NCI-H1930 (cell line): ENCODE measurements at places on chromosomes 11 and 22.

- DNase-seq = no peak
Observed at GRCh38 chr22:36009085-36009484, 19.5 kb downstream of the RBFOX2 start.

DNA sequence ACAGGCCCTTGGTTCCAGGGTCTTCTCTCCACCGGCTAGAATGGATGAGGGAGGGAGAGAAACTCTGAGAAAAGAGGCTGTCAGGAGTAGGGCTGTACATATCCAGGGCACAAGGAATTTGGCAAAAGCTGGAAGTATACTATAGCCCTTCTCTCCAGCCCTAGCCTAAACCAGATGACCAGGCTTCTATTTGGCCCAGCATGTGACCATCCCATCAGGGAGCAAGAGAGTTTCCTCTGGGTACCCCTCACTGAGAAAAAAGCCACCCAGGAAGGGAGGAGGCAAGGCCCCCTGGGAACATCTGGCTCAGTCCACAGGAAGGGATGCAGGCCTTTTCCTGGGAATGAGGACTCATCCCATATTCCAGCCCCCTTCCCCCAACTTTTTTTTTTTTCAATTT, 8.3 kb downstream of the CD44 start:
- DNase-seq = no peak

GRCh38 chr11:67300256-67300755, 3.0 kb upstream of the SSH3 start:
- DNase-seq = no peak

DNA sequence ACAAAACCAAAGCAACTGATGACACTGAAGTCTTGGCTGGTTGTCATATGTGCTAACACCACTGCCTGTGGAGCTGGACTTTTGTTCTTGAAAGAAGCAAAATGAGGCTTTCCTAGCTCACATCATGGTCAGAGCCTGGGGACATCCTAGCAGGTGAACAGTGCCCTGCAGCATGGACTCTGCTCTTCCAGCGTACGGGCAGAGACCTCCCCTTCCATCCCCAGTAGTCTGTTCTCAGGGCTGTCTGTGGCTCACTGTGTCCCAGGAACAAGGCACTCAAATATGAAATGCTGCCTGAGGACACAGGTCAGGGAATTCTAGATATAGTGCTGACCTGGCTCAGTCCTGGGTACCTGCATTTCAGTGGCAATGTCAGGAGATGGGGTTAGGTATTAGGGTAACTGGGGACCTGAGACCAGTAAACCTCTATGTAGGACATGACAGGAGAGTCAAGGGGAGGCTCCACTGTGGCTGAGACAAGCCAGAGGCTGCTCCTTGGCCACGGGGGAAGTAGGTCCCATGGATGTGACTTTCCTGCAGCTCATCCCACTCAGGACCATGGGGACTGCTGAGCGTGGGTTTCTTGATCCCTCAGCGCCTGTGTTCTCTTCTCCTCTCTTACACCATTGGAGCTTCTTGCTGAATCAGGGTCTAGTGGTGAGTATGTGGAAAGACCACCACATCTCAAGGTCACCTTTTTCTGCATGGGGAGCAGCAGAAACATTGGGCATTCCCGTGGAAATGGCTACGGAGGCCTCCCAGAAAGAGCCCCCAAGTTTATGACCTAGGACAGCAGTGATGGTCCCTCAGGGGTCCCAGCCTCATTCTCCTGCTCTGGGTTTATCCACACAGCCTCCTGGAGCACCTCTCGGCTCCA, 80.1 kb downstream of the ZNF280B start:
- DNase-seq = no peak

DNA sequence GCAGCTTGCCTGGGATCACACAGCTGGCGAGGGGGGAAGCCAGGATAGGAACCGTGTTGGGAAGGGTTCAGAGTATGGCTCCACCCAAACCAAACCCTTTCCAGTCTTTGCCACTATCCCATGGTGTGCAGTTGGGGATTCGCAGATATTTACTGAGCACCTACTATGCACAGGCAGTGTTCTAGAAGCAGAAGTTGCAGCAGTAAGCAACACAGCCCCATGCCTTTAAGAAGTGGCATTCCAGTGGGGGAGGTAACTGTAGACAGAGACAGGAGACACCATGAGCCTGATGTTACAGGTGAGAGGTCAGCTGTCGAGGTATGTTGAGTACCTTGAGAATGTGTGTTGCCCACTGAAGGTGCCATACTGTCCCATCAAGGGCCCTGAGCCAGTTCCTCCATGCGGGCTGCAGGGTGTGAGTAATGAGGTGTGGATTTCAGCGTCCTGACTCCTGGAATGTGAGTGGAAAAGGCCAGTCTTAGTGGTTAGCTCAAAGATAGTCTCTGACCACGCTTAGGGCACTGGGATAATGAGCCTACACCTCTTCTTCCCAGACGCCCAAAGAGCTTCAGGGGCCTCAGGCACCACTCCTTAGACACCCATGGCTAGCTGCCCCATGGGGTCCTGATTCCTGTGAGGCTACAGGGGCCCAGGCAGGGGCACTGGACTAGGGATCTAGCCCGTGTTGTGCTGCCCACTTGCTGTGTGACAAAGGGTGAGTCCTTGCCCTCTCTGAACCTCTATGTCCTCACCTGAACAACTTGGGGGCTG, 71.8 kb upstream of the TP53I11 start:
- DNase-seq = no peak

- DNase-seq = peak; percentile 80
Observed at GRCh38 chr11:73647459-73648100, 1.2 kb downstream of the PLEKHB1 start.

DNA sequence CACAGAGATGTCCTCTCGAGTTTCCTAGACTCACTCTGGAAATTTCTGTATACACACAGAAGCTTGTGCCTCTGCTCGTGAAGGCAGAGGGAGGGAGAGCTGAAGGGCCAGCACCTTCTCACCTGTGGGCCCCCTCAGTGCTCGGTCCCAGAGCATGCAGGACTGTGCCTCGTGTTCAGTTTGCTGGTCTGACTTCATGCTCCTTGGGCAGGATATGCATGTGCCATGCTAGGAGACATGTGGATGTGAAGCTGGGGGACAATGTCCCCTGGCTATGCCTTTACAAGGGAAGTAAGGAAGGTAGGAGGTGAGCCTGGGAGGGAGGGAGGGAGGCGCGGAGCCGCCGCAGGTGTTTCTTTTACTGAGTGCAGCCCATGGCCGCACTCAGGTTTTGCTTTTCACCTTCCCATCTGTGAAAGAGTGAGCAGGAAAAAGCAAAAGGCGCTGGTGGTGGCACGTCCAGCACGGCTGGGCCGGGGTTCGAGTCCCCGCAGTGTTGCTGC, 22.6 kb downstream of the NEAT1 start:
- no peak for DNase-seq

GRCh38 chr11:44510372-44510771, 55.1 kb upstream of the CD82 start:
- no peak for DNase-seq

DNA sequence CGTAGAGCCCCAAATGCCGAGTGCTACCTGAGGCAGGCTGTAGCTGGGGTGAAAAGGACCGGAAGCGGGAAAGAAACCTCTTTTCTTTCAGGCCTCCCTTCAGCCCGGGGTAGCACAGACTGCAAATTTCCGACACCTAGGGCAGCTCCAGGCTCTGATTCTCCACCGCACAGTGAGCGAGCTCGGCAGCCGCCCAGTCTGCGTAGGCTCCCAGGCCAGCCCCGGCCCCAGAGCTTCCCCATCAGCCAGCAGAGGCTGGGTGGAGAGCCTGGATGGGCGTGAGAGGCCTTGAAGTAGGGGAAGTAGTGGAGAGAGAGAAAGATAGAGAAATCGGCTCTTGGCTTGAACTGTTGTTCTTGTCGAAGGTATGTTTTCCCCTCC, 9.3 kb upstream of the PAX6 start:
- no peak for DNase-seq

DNA sequence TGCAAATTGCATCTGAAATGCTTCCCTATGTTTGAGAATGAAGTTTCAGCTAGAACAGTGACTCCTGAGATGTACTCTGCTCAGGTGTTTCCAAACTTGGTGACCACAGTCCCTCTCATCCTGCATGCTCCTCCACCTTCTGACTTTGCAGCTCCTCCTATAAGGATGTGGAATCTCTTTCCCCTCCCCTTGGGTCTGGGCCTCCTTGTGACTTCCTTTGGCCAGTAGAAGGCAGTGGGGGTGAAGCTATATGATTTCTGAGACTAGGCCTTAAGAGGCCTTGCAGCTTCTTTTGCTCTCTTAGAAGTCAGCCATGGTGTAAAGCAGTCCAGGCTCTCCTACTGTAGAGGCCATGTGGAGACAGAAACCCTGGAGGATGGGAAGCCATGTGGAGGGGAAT, 50.7 kb downstream of the CSF2RB start:
- DNase-seq = no peak

DNA sequence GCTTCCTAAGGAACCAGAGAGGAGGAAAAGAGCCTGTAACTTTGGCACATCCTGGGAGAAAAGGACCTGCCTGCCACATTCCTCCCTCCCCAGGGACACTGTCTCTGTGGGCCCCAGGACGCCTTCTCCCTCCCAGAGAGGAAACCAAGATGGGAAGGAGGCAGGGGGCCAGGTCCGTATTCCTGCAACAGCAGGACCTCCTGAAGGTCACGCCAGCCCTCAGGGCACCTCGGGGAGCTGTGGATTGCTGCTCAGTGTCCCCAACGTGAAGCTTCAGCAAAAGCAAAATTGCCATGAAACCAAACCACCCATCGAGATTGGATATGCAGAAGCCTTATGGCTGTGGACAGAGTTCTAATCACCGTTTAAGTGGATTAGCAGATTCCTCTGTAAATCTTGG, 86.7 kb downstream of the ARHGAP8 start:
- no peak for DNase-seq

- DNase-seq = no peak
Observed at GRCh38 chr11:128422576-128423370, 164.6 kb downstream of the ETS1 start.

DNA sequence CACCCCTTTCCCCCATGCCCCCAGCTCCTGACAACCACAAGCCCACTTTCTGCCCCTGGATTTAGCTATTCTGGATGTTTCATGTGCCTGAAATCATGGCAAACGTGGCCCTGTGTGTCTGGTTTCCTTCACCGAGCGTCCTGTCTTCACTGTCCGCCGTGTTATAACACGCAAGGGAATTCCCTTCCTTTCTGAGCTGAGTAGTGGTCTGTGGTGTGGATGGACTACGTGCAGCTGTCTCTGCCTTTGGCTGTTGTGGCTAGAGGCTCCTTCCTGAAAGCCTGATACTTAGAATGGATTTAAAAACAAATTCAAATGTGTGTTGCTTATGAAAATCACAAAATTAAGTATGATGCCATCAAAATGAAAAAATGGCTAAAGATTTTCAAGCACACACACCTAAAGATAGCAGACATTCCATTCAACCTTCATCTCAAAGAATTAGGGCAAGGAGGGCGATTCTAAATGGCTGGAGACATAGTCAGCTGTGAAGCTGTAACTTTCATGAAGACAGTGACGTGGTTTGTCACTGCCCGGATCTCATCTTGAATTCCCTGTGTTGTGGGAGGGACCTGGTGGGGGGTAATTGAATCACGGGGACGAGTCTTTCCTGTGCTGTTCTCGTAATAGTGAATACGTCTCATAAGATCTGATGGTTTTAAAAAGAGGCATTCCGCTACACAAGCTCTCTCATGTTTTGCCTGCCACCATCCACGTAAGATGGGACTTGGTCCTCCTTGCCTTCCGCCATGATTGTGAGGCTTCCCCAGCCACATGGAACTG, 30.5 kb downstream of the KCNQ1 start:
- no peak for DNase-seq

DNA sequence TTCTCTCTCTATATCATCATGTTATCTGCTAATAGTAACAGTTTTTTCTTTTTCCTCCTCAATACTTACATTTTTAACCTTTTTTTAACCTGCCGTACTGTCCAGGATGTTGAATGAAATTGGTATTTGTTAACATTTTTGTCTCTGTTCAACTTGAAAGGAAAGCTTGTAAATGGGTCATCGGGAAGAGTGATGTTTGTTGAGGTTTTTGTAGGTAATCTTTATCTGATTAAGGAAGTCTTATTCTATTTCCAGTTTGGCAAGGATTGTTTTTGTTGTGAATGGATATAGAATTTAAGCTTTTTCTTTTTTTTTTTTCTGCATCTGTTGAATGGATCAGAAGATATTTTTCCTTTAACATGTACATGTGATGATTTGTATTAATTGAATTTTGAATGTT, 8.1 kb upstream of the NNMT start:
- DNase-seq = no peak

GRCh38 chr11:85737738-85738137, 51.7 kb upstream of the CCDC89 start:
- no peak for DNase-seq

DNA sequence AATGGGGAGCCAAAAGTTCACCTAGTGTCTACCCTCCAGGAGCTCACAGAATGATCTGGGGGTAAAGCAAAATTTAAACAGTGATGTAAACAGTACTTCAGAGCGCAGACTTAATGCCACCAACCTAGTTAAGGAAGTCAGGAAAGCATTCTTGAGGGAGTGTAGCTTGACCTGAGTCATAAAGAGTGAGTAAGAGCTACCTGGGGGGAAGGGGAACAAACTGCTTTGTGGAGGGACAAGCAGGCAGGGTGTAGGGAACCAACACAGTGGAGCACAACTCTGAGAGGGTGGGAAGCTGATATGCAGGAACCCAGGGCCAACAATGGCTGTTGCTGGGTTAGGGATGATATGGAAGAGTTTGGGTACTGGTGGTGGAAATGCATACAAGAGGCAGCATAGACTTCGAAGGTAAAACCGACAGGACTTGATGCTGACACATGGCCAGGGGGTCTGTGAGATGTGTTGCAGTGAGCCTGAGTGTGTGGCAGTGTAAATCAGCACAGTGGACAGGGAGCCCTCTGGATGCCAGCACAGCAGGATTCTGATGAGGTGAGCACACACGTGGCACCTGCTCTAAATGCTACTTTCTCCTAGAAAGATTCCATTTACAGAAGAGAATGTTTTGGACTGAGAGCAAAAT, 58.3 kb upstream of the CYP2D6 start:
- no peak for DNase-seq

- no peak for DNase-seq
Observed at GRCh38 chr11:115469361-115469760, 34.9 kb downstream of the CADM1 start.

DNA sequence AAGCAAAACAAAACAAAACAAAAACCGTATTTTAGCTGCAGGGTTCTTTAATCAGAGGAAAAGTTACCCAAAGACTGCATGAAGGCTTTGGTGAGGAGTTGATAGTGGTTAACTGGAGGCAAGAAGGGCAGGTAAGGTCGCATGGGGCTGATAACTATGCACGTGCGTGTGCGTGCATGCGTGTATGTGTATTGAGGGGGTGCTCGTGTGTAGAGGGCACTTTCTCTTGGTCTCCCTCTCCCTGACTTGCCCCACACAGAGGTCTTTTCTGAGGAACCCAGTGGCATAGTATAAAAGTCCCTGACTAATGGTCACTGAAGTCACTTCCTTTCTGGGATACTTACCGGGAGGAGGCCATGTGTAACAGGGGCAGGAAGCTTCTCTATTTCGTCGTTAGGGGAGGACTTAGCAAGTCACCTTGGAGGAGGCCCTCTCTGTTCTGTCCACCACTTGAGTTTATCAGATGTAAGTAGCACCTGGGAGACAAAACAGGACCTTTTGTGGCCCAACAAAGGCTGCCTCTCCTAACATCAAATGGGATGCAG, 20.1 kb upstream of the FCHSD2 start:
- no peak for DNase-seq
